ENCODE measurements at places on chromosomes 6 and 20.

DNA sequence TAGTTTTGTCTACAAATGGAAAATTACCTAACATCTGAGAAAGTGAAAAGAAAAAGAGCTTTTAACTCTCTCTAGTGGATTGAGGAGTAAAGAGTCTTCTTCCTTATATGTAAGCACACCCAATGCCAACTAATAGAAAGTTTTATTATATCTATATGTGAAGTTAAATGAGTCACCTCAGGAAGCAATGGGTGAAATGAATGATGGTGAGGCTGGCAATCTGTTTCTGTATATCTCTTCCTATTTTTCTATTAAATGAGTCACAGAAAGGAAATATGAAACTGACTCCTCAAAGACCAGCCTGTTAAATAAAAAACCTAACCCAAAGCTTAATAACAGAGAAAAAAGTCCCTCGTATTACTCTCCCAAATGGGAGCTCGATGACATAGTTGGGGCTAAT lies 71.3 kb downstream of the OTOR start:
- DNase-seq, result no peak

DNA sequence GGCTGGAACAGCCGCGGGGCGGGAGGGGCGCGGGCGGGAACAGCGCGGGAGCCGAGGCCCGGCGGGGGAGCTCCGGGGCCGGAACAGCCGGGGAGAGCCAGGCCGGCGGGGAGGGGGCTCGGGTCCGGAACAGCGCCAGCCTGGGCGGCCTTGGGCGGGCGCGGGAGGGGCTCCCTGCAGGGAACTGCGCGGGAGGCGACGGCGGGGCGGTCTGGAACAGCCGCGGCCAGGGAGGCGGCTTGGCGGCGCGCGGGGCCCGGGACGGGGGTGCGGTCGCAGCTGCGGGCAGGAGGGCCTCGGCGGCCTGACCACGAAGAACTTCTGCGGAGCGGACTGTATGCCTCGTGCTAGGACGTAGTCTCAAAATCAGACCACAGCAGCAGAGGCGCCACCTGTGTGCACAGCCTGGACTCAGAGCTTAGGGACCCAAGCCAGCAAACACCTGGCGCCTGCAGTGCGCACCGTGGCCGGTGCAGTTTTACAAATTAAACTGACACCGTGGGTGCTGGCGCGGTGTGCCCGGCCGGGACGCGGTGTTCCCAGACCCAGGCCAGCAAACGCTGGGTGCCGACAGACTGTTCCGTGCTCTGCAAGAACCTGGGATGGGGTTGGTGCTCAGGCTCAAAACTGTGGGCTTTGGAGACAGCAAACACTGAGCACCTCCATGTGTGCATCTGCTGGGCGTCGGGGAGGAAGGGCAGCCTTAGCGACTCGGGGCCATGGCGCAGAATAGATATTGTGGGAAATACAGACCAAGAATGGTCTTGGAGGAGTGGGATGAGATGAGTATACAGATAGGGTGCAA lies 572 bp downstream of the ZNF341 start:
- peak; percentile 78 for DNase-seq

DNA sequence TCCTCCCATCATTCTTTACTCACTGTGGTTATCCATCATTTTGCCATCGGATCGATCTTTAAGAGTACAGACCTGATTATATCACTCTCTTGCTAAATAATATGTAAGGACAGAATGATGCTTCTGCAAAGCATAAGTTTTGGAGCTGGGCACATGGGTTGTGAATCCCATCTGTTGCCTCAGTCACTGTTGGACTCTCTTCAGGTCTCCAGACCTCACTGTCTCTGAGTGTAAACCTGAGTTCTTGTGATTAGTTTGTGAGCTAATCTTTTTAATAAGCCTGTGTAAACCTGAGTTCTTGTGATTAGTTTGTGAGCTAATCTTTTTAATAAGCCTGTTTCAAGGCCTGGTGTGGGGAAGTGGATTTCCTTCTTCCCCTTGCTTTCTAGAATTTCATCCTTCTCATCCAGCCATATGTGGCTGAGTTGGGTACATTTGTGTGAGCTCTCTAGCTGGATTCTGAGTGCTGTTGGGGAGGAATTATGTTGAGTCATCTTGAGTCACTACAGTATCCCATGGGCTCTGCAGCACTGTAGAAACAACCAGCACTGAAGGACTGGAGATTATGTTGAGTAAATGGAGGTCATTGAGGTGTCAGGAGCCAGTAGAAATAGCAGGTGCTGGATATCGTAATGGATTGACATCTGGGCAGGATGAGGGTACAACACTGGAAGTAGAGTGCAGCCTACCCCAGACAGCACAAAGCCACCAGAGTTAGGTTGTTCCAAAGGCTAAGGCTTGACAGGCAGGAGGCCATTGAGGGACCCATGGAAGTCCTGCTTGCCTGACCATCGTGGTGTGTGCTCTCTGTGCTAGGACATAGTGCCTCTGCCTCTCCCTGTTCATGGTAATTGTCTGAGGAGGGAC lies 52.4 kb downstream of the SCAND1 start:
- DNase-seq, result peak; percentile 88

- no peak for DNase-seq
Observed at GRCh38 chr6:168538892-168539811, 98.2 kb downstream of the SMOC2 start.

GRCh38 chr6:133502441-133503335 lies 261.5 kb downstream of the EYA4 start:
- DNase-seq, result peak; percentile 99

DNA sequence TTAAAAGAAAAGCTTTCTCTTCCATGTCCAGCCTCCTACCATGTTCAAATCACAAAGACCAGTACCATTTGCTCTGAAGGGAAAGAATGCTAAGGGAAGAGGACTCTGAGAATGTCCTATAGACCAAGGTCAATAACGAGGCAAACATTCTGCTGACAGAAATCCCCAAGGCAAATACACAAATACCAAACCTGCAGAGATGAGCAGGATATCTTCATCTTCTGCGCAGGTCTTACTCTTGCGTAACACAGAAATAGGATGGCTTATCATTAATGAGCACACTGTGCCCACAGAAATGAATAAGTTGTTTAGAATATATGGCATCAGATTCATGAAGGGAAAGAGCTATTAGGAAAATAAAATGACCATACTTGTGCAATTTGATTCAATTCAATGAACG lies 137.3 kb downstream of the BTBD9 start:
- DNase-seq, result no peak

GRCh38 chr20:54623991-54624569 lies 148.7 kb downstream of the DOK5 start:
- no peak for DNase-seq

DNA sequence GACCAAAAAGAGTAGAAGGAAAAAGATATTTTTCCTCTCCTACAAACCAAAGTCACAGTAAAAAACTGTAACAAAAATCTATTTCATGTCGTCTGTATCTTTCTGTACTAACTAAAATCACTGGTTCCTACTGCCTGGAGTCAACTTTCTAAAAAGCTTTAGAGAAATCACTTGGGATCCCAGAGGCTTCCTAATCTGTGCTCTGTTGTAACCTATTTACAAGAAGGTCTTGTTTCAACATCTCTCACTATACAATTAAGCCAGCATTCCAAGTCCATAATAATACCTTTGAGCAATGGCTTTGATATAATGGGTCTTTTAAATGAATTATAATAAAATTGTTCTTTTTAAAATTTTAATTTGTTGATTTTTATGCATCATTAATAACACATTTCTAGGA lies 20.4 kb downstream of the RAB23 start:
- no peak for DNase-seq

- DNase-seq, result no peak
Observed at GRCh38 chr6:130565696-130566095, 199.9 kb downstream of the TMEM200A start.

GRCh38 chr6:107832151-107833056 lies 8.3 kb upstream of the SCML4 start:
- DNase-seq, result no peak

- no peak for DNase-seq
Observed at GRCh38 chr6:148239215-148239614, 103.4 kb upstream of the SASH1 start.

DNA sequence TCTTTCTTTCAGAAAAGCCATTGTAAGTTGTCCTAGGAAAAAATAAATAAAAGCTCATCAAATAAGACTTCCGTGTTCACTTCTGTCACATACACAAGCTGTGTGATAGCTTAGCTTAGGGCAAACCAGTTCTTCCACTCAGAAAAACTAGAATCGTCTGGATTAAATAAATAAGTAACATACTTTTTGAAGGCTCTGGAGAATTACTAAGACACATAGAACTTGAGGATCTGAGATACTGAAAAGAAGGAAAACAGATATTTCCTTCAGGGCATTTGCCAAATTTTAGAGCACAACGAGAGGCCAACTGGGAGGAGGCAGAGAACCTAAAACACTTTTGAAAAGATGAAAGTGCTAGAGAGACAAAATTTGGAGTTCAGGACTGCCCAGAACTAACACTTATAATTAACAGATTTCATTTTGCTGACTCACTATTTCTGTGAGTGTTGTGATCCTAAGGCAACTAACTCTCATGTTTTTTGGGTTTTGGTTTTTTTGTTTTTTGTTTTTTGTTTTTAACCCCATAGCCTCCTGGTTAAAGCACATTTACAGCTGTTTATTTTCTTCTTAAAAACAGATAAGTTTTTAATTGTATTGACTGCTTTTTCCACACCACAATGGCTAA lies 38.7 kb upstream of the THEMIS start:
- peak; percentile 63 for DNase-seq

DNA sequence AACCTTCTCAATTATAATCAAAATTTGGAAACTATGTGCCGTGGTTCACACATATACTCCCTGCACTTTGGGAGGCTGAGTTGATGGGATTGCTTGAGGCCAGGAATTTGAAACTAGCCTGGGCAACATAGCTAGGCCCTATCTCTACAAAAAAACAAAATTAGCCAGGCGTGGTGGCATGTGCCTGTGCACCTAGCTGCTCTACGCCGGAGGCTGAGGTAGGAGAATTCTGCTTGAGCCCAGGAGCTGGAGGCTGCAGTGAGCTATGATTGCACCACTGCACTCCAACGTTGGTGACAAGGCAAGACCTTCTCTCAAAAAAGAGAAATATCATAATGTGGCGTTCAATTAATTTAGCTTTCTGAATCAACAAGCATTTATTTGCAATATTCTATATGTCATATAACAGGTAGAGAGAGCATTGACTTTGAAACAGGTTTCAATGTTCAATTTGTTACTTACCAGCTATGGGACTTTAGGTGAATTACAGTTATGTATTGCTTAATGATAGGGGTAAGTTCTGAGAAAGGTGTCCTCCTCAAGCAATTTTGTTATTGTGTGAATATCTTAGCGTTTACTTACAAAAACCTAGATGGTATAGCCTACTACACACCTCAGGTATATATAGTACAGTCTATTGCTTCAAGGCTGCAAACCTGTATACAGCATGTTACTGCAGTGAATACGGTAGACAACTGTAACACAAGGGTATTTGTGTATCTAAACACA lies 2.2 kb upstream of the SYCP2 start:
- no peak for DNase-seq

DNA sequence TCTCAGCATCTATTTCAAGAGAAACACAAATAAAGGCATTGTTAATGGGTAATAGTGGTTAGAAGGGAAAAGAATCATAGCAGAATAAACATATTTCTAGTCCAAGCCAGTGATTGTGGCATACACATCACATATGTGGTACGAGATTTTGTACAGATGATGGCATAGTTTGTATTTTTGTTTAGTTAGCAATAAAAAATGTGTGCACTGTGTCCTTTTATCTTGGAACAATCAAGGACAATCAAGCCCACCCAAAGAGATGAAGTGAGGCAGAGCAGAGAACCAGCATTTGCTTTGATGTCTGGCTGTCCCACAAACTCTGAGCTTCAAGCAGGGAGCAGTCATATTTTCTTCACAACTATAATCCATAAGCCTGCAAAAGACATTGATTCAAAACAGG lies 256.5 kb upstream of the CHD6 start:
- no peak for DNase-seq

DNA sequence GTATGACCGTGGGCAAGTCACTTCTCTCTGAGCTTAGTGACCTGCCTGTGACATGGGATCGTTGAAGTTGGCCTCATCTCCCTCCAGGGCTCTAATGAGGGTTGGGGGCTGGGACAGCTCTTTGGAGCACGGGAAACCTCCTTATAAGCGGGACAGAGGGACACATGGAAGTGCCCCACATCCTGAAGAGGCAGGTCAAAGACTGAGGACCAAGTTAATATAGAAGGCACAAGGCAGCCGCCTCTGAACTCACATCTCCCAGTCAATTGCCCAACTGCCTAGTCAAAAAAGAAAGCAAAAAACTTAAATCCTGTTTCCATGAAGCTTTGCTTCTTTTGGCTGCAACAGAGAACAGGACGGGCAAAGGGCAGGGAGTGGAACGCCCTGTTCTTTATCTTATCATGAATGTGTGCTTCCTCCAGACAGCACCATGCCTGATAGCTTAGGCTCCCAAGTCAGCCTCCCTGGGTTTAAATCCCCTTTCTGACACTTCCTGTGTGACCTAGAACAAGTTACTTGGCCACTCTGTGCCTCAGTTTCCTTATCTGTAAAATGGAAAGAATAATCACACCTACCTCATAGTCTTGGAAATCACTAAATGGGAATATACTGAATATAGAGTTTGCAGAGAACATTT lies 27.1 kb downstream of the LBP start:
- DNase-seq, result peak; percentile 36

- no peak for DNase-seq
Observed at GRCh38 chr6:157610451-157610999, 212.5 kb upstream of the SNX9 start.

DNA sequence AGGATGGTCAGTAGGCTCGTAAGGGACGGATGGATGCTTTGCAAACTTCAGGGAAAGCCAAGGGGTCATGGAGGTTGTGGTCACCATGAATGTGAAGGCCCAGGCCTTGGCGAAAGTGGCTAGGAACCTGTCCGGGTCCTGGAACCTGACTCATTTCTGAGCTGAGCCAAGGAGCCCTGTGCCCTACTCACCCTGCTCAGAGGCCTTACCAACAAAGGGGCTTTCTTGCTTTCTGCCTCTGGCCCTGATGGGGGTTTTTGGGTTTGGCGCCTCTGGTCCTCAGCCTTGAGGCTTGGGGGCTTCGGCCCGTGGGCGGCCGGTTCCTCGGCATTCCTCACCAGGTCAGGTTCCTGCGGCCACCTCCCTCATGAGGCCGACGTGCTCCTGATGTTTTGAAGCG lies 155.1 kb downstream of the DTNBP1 start:
- DNase-seq, result no peak

- DNase-seq, result no peak
Observed at GRCh38 chr20:32052090-32052777, at the start of gene HCK. Gene HCK, plus strand, starts transcription at chr20:32052242.

DNA sequence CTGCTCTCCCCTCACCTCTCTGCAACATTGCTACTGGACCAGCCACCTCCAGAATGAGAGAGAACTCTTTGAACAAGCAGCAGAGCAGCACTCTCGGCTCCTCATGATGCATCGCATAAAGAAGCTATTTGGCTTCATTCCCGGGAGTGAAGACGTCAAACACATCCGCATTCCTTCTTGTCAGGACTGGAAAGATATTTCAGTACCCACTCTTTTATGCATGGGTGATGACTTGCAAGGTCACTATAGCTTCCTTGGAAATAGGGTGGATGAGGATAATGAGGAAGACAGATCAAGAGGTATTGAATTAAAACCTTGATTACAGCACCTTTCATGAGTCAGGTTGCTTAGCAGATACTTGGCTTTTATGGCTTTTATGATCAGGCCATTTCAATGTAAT lies 4.3 kb downstream of the CALHM4 start:
- DNase-seq, result peak; percentile 95
